ENCODE measurements at places on chromosomes 2 and 18.
A peak's percentile ranks its signal among the peaks of the same experiment; 100 is the strongest.

DNA sequence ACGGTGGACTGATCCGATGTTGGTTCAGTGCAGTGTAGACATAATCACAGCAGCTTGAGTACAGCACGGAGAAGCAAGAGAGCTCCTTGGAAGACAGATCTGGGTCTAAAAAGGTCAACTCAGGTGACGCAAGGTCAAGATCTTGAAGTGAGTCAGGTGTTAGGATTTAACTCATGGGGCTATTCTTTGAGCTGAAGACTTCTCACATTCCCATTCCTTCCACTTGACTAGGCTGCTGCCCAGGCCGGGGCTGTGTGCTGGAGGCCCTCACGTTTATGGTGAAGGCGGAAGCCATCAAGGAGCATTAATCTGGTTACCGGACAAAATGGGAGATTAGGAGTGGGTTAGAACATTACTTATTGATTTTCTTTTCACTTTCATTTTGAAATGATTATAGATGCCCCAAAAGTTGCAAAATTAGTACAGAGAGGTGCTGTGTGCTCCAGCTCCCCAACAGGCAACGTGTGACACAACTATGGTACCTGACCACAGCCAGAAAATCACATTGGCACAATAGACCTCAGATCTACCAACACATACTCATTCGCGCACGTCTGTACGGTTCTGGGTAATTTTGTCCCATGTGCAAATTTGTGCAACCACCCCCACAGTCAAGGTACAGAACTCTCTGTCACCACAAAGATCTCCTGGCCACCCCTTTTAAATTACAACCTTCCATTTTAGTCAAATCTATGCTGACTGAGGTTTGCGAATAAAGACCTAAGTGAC, 77.6 kb upstream of the SEC11C start:
- DNase-seq = no peak

DNA sequence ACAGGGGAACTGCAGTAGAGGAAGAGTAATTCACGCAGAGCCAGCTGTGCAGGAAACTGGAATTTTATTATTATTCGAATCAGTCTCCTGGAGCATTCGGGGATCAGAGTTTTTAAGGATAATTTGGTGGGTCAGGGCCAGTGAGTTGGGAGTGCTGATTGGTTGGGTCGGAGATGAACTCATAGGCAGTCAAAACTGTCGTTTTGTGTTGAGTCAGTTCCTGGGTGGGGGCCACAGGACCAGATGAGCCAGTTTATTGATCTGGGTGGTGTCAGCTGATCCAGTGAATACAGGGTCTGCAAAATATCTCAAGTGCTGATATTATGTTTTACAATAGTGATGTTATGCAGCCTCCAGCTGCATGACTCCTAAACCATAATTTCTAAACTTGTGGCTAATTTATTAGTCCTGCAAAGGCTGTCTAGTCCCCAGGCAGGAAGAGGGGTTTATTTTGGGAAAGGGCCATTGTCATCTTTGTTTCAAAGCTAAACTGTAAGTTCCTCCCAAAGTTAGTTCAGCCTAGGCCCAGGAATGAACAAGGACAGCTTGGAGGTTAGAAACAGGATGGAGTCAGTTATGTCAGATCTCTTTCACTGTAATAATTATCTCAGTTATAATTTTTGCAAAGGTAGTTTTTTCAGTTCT, 67.0 kb downstream of the ASAP2 start:
- DNase-seq = no peak

GRCh38 chr2:227413371-227413770, 25.6 kb upstream of the SCYGR1 start:
- DNase-seq = no peak

- no peak for DNase-seq
These were observed 21.2 kb upstream of the MAP3K20 start for GRCh38 chr2:173054466-173054865.

DNA sequence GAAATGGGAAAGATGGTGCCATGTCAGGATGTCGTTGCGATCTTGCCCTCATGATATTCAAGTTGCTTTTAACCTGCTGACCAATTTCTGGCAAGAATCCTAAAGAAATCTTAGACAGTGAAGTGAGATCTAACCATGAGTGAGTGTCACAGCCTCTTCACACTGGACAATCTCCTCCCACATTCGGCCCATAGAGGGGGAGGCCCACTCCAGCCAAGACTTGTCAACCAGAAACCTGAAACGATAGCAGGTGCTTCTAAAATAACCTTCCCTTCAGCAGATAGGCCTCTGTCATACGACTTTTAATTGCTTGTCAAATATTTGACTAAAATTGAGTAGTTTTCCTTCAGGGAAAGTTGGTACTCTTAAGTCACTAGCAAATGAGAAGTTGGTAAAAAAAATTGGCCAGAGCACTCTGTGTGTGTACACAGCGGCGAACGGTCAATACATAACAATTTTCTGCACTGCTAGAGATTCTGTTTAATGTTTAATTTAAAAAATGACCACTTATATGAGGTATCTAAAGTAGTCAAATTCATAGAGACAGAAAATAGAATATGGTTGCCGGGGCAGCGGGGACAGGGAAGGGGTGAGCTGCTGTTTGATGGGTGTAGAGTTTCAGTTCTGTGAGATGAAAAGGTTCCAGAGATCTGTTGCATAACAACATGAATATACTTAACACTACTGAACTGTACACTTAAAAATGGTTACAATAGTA, 110.2 kb downstream of the VAPA start:
- peak; percentile 100 for DNase-seq

- DNase-seq = peak; percentile 58
These were observed 84.2 kb upstream of the LAPTM4A start for GRCh38 chr2:20135631-20136050.

GRCh38 chr2:177667626-177668025, 275.1 kb downstream of the AGPS start:
- DNase-seq = no peak

- DNase-seq = no peak
These were observed 752.6 kb upstream of the ID2 start for GRCh38 chr2:7929281-7929680.

DNA sequence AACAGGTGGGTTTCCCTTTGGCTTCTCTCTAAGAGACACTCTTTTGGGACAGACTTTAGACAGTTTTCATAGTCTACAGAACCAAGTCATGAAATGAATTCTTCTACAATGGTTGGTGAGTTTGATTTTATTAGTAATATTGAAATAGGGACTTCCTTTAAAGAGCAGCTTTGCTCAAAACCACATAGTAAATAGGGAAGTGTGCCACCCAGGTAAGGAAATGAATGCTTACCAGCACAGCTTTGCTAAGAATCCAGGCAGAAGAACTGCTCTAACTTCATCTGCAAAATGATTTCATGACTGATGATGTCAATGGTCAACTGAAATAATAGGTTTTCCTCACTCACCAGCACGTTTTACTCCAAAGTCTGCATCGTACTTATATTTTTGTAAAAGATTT, 89.2 kb downstream of the NYAP2 start:
- no peak for DNase-seq

- DNase-seq = no peak
These were observed 44.1 kb downstream of the CD28 start for GRCh38 chr2:203750346-203751068.

DNA sequence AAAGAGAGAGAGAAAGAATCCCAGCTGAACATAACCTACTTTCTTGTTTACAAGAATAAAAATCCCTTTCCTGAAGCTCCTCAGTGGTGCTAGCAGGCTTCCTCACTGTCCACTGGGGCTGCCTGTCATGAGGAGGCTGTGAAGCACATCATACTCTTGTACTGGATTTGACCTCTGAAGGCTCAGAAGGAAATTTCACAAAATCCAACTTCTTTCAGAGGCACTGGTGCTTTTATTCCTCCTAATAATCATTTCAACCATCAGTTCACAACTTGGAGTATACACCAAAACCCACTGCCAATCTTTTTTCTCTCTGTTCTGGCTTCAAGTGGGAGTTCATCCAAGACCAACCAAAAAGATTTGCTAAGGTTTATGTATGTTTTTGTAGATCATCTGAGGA, 48.5 kb downstream of the TMX3 start:
- no peak for DNase-seq

DNA sequence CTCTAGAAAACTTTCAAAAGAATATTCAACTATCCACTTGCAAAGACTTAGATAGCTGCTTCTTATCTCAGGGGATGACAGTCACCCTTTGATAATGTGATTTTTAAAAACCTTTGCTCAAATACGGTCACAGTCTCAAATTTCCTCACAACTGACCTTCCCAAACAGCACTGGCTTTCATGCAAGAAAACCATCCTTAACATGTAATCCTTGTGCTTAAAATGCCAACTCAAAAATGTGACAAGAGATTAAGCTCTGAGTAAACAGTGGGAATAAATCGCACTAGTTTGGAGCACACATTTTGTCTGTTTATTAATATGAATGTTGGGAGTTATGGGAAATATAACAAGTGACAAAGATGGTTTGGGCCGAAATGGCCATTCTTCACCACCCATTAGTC, 87.5 kb upstream of the CCBE1 start:
- DNase-seq = no peak

DNA sequence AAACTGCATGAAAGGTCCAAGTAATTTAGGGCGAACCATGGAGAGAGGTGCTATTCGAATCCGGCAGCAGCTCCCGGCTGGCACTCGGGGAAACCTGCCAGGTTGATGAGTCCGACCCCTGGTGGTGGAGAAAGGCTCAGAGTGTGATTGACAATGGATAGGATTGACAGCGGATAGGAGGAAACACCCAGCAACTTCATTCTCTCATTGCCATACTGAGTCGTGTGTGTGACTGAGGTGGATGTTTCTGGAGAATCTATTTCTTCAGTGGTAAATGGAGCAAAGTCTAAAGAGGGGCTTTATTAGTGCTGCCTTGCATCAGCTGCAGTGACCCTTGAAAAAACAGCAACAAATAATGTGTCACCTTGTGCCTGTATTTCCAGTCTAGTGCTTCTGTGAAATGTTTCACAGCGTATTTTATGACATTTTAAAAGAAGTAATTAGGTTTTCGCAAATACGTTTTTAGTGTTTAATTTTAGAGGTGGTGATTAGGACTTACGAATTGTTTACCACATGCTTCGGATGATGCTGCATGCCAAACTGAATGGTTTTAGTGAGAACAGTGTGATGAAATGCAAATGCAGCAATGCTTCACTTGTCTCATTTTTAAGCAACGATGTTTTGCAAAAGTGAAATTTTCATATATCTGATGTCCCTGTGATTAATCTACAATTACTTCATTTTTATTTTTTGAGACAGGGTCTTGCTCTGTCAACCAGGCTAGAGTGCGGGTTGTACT, 102.0 kb downstream of the DCDC2C start:
- DNase-seq = no peak

- no peak for DNase-seq
These were observed 147.3 kb downstream of the IRS1 start for GRCh38 chr2:226652369-226652768.

DNA sequence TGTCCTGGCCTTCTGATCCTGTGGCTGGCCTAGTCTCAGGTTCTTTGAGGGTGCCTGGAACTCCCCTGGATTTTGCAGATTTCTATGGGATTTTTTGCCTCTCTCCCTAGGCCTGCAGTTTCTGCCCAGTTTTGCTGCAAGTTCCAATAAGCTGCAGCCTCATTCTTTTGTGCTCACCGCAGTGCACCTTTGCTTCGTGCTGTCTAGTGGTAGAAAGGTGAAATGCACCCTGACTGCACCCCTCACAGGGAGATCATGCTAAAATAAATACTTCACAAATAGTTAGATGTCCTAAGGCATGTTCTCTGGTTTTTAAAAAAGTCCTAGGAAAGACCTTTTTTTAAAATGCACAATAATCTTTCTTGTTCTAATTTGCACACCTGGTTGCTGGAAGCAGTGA, 72.5 kb downstream of the GNAL start:
- no peak for DNase-seq

GRCh38 chr18:52652391-52652790, 312.4 kb downstream of the DCC start:
- DNase-seq = no peak

GRCh38 chr2:38187541-38188011, 111.6 kb upstream of the CYP1B1 start:
- DNase-seq = no peak

GRCh38 chr2:69945441-69945840, 16.0 kb downstream of the ASPRV1 start:
- DNase-seq = no peak

DNA sequence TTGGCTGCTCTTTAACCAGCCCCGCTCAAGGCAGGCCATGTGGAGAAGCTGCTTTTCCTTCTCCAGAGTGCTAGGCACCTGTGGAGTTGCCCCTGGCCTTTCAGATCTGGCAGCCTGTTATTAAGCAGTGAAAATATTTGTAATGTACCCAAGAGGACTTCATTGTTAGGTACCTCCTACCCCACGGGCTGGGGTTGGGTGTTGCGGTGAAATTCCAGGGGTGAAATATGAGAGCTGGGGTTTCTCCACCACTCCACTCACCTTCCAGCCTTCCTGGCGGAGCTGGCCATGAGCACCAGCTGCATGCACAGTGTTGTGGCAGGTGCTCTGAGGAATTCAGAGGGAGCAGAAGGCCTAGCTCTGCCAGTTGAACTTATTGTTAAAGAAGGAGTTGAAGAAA, 39.1 kb downstream of the NTSR2 start:
- DNase-seq = no peak

GRCh38 chr2:57180042-57180567, 866.5 kb upstream of the VRK2 start:
- no peak for DNase-seq

- DNase-seq = no peak
These were observed 159.0 kb upstream of the HAAO start for GRCh38 chr2:42951263-42951938.

DNA sequence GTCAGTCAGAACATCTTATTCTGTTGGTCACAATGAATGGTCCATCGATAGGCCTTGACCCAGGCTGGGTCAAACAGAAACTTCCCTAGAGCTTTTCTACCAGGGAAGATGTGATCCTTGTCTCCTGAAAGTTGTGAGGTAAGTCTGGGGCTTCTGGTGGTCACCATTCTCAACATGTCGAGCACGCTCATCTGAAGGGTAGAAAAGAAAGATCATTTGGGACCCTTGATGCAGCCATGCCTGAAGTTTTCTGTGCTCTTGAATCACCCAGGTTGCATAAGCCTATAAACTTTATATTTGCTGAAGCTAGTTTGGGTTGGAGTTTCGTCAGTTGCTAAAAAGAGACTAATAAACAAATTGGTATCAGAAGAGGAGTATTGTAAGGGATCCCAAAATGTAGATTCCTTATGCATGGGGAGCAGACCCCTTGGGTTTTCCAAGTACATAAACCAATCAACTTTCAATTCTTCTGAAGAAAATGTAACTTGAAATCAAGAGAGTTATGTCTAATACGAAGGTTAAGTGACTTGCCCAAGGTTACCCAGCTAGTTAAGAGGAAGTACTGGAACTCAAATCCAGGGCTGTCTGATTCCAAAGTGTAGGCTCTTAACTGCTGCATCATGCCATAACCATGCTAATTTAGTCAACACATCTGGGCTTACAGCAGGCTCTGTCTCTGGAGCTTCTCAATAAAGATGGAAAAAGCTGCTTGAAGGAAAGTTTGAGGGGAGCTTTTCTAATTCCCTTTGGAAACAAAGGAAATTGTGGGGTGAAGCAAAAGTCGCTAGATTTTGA, 23.2 kb downstream of the TMEM17 start:
- DNase-seq = no peak

DNA sequence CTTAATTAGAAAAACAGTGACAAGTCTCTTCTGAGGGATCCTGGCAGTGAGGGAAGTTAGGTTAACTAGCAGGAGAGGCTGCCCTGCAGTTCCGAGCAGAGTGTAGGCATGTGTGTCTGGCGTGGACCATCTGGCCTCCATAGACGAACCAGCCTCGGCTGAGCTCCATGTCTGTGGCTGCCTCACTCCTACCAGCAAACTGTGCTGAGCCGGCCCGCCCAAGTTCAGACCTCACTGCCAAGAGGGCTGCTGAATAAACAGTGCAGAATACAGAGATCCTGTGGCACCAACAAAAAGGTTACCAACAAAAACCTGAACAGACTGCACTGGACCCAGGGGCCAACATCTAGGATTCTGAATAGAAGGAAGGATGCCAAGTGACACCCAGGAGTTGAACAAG, 27.3 kb downstream of the INO80C start:
- no peak for DNase-seq
